ENCODE measurements at places on chromosomes 7 and 10.

DNA sequence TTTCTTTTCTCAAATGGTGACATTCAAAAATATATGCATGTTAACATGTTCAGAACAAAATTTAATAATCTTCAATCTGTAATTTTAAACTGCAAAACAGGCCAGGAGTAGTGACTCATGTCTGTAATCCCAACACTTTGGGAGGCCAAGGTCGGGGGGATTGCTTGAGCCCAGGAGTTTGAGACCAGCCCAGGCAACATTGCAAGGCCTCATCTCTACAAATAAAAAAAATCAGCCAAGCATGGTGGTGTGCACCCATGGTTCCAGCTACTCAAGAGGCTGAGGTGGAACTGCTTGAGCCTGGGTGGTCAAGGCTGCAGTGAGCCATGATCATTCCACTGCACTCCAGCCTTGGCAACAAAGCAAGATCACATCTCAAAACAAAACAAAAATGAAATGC, 394.3 kb downstream of the PARD3 start:
- no peak for DNase-seq

DNA sequence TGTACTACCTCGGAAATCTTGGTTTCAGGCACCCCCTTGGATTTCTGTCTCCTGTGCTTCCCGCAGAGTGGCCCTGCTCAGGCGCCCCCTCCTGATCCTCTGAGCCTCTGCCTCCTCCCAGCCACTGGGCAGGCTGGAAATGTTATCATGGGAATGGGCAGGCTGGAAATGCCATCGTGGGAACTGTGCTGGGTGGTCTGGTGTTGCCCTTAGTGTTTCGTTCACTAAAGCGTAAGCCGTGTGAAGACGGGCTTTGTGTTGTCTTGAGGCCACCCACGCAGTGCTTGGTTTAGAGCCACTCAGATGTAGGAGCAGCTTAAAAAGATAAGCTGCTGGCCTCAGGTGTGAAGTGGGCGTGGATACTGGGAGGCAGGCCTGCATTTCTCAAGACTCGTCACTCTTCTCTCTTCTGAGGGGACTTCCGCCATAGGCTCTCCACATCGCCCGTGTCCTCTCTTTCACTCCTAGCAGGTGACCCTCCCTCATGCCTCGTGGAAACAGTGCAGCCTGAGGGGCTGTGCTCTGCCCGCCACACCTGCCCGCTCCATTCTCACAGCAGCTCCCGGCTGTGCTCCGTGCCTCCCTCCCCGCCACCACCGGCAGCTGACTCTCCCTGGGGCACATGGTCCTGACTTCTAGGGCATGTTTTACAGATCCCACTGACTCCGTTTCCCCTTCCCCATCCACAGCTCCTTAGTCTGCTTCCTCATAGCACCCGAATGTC, 28.5 kb downstream of the PPP2R2D start:
- DNase-seq, result no peak

GRCh38 chr10:118970770-118971169, 58.7 kb upstream of the NANOS1 start:
- DNase-seq, result no peak

DNA sequence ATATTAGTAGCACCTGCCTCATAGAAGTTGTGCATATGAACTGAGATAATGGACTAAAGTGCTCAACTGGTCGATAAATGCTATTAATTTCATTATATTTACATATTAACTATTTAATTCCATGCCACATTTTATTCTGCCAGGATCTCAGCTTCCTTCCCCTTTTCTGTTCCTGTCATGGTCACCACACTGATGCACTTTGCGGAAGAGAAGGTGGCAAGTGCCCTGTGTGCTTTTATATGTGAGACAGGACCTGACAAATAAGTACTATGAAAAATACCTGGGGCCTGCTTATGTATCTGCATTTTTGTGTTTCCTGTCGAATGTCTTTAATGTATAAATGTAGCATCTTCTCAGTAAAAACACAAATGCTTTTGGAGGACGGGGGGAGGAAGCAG, 12.2 kb downstream of the ATP6V0E2 start:
- no peak for DNase-seq

DNA sequence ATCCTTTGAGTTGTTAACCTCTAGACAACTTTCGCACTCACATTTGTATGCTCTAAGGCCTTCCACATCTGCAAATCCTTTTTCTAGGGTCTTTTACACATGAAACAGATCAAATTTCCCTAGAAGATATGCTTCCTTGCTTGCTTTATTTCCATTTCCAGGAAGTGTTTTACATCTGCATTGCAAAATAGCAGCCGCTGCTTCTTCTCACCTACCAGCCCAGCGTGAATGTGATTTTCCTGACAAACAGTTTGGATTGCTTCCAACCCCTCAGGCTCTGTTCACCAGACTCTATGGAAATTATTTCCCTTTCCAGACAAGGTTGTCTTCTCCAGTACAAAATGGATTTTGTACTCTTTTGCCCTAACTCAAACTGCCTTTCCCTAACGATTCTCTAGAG, 50.9 kb upstream of the PAPSS2 start:
- DNase-seq, result no peak

DNA sequence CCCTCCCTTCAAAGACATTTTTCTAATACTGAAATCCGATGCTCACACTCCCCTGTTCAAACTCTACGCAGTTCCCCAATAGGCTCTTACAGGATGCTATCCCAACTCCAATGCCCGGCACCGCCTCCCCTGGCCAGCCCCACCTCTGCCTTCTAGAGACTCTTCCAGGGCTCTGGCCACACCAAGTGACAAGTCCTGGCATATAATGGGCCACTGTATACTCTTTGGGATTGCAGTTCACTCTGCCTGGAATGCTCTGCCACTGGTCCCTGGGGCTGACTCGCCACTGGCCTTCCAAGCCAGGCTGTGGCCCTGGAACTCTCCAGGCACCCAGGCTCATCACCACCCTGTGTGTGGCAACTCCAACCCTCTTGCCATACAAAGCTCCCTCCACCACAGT, 3.1 kb upstream of the BRI3 start:
- DNase-seq, result no peak

- no peak for DNase-seq
Measured at GRCh38 chr7:25946181-25946580, 205.8 kb upstream of the NFE2L3 start.

- no peak for DNase-seq
Measured at GRCh38 chr7:129136887-129137642, 7.4 kb upstream of the TSPAN33 start.
